Iris pigment epithelial cell (primary cell): ENCODE measurements at places on chromosomes 3 and 15.
A peak's percentile ranks its signal among the peaks of the same experiment; 100 is the strongest.

- no peak for DNase-seq
Measured at GRCh38 chr3:127174284-127174683, 18.6 kb upstream of the PRR23E start.

DNA sequence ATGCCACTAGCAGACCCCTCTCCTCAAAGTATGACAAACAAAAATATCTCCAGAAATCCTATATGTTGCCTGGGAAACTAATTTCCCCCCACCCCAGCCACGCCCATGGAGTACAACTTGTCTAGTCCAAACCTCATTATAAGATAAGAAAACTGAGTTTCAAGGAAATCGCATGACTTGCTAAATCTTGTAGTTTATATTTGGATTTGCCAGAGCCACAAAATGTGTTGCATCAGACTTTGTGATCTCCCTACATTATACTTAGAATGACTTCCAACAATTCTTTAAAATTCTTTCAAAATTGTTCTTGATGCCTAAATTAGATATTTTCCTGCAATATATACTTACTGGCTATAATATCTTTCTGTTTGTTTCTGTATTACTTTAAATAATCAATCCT is 1034.4 kb downstream of the IGSF11 start:
- no peak for DNase-seq

- peak; percentile 86 for DNase-seq
Measured at GRCh38 chr3:47193871-47194859, 30.3 kb upstream of the SETD2 start.

DNA sequence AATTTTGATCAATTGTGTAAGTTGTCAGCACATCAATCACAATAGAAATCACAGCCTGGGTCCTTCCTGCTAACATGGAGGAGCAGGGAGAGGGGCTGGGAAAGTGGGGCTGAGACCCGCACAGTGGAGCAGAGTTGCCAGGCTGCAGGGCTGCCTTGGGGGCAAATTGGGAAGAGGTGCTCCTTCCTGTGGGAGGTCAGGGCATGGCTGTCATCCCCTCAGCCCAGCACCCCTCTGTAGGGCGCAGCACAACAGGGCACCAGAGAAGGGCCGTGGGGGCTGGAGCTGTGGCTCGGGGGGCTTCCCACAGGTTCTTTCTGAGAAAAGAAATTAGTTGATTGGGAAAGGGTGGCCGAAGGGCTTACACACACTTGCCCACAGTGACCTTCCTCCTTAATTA is 126.3 kb downstream of the NSMCE3 start:
- no peak for DNase-seq

GRCh38 chr3:108461661-108462111 is 48.7 kb downstream of the MYH15 start:
- DNase-seq, result no peak

- DNase-seq, result no peak
Measured at GRCh38 chr3:114126461-114126860, 52.4 kb downstream of the DRD3 start.

GRCh38 chr3:116153174-116153573 is 292.1 kb downstream of the LSAMP start:
- DNase-seq, result no peak

DNA sequence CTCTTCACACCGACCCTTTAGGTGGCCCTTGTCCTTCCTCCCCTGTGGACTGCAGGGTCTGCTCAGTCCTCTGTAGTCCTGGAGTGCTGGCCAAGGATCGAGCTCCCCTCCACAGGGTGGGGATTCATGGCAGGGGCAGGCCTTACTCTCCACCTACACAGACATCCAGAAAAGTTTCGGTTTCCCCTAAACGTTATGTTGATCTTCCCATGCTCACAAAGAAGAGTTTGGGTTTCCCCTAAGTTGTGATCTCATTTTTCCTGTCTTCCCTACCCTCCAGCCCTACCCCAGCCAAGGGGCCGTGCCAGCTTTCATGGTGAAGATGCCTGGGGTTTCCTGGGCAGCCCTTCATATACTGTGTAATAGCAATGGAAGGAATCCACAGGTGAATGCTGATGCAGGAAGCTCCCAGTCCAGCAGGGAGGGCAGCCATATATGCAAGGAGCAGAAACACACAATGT is 10.3 kb downstream of the STOML1 start:
- peak; percentile 38 for DNase-seq

DNA sequence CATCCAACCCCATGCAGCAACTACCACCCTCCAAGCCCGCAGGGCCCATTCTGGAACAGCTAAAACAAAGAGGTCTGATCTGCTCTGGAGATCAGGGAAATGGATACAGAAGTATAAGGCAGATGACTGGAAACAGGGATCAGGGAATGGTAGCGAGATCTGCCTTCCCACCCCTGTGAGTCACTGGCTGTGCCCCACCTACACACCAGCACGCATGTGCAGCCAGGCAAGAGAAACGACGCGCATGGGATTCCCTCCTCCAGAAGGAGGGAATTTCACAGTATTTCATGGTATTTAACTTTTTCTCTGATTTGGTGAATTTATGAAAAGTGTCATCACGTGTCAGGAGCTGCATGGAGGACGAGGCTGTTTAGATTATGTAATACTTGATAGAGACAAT is 116.7 kb downstream of the ARRDC4 start:
- DNase-seq, result peak; percentile 15

- DNase-seq, result peak; percentile 66
Measured at GRCh38 chr15:23835953-23836352, 148.8 kb upstream of the NDN start.

GRCh38 chr3:15292765-15293522 is 39.4 kb downstream of the SH3BP5 start:
- DNase-seq, result no peak

- DNase-seq, result peak; percentile 50
Measured at GRCh38 chr3:11641316-11641682, 2.4 kb downstream of the VGLL4 start.

DNA sequence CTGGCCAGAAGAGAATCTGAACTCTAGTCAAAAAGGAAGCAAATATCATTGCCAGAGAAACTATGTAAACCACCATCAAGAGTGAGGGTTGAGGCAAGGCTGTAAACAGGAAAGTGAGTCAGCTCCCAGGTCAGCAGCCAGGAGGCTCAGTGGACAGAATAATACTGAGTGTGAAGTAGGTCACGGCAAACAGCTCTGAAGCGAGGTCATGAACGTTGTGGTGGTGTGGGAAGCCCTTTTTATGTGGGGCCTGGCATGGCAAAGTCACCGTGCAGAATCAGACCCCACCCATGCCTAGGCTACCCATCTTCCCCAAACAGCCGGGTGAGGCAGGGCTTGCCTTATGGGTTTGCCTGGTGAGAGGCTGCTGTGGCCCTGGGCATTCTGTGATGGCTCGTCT is 43.9 kb downstream of the THBS1 start:
- peak; percentile 98 for DNase-seq

GRCh38 chr3:104132566-104133403 is 1233.9 kb upstream of the ALCAM start:
- peak; percentile 21 for DNase-seq

DNA sequence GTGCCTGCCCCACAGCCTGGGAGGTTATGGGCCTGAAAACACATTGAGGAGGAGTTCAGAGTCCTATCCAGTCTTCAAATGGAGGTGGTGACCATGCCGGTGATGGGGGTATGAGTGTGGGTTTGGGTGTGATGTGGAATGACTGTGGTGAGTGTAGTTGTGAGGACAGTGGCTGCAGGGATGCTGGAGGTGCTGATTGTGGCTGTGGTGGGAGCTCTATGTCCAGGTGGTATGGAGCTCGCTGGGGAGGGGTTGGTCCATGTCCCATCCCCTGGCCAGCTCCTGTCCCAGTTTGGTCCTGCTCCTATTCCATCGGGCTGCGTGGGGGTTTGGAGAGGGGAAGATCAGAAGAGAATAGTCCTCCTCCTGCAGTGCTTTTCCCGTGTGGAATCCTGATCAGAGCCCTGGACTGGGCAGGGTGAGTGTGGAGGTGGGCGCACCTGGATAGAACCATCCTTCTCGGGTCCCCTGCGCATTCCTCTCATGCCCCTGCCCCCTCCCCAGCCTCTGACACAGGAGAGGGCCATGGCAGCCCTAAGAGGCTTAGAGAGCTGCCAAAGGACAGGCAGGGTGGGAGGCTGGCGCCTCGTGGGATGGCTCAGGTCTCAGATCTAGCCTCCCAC is 23.0 kb upstream of the GOLGA6C start:
- no peak for DNase-seq

- DNase-seq, result no peak
Measured at GRCh38 chr3:113546414-113546893, 14.1 kb downstream of the SIDT1 start.

DNA sequence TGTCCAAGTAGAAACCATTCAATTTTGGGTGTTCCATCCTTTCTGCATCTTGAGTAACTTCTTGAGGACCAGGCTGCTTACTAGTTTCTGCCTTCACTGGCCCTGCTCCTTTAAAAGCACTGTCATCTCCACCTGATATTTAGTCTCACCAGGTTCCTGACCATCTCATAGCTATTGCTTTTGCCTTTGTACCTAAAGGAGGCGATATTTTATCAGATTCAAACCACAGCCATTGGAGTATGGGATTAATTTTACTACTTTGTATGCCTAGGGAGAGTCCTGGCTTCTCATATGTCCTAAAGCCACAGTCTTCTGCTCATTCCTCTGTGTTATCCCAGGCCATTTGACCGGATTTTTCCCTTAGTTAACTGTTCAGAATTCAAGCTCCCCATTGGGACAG is 51.8 kb upstream of the RFX7 start:
- DNase-seq, result no peak

GRCh38 chr3:51568036-51568435 is 29.5 kb downstream of the RAD54L2 start:
- DNase-seq, result peak; percentile 22

- DNase-seq, result peak; percentile 74
Measured at GRCh38 chr3:177468816-177469215, 271.5 kb upstream of the TBL1XR1 start.

DNA sequence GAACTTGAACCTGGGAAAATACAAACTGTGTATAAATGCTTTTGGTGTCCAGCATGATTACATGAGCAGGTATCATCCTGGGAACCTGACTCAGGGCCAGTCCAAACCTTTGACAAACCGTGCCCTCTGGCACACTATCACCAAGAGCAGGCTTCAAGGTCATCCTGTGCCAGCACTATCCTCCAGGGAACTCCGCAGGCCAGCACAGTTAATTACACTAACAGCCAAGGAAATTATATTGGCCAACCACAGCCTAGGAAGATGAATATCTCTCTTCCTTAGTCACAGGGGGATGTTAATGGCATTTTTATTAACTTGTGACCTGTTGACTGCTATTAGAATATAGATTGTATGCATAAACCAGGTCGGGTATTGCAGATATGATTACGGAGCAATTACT is 262.0 kb downstream of the TUSC7 start:
- no peak for DNase-seq

DNA sequence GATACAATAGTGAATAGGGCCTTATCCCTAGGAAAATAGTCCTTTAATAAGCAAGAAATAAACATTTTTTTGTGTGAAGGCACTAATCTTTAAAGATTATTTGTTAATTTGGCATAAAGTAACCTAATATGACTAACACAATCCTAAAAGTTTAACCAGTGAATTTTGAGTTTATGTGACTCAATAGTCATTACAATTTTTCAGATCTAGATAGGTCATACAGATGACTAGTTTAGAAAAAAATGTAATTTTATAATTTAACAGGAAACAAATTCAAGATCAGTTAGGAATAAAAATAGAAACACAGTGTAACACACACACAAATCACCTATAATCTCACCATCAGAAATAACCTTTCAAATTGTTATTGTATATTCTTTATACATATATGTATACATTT is 620.7 kb upstream of the ALCAM start:
- DNase-seq, result no peak

GRCh38 chr3:122916084-122916483 is 111.5 kb downstream of the SEMA5B start:
- DNase-seq, result no peak

GRCh38 chr3:129015388-129016105 is 14.4 kb downstream of the EFCC1 start:
- no peak for DNase-seq

DNA sequence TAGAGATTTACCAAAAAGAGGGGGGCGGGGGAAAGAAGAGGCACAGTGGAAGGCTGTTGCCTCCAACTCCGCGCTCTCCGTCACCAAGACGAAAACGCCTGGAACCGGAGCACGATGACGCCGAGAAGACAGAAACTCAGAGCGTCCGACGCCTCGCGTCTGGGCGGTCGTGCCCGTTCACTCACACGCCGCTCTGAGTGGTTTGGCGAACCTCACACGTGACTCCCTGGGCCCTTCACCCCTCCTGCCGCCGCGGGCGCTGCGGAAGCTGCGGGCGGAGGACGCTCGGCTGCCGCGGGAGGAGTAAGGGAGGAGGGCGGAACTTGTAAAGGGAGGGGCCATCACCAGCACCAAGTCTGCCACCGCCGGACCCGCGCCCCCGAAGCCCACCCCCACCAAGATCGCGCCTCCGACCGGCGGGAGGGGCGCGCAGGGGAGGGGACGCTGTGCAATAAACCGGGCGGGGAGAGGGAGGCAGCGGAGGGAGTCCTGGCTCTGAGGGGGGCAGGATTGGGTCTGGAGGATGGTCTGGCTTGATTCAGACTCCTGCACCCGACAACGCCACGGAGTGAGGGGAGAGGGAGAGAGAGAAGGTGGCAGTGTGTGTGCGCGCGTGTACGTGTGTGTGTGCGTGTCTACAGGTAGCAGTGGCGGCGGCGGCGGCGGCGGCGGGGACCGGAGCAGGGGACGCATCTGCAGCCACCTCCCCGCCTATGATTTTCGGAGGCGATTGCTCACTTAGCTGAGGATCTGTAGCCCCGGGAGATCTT is 1.9 kb upstream of the NLGN1 start:
- DNase-seq, result peak; percentile 65

- DNase-seq, result no peak
Measured at GRCh38 chr3:129625072-129625874, 18.8 kb upstream of the PLXND1 start.

DNA sequence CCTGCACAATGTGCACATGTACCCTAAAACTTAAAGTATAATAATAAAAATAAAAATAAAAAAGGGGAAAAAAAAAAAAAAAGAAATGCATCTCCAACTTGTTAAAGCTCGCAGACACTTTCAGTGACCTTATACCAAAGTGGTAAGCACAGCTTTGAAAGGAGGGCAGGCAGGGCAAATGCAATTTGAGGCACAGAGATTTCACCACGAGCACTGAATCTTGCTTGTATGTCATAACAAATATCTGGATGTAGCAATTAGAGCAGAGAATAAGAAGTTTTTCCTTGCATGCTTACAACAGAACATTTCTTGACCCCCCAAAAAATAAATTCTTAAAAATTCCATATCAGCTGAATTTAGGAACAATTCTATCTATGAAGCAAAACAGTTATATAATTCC is 66.5 kb downstream of the FBN1 start:
- DNase-seq, result no peak
